Occipital lobe (tissue), 3 donors: ENCODE measurements at places on chromosomes 6 and 20. TPM values are rescaled to one million over a fixed set of nuclear protein-coding genes. Genes with fewer than 3 reads are reported as not detected.

Gene TAP2
- total RNA-seq: 3.9 TPM

Gene GJA10
- not detected for total RNA-seq

Gene KCNK5
- total RNA-seq: 0.16 TPM

Gene DUSP22
- total RNA-seq: 23.7 TPM

Gene PLTP
- 19.0 TPM for total RNA-seq

Gene CST4
- total RNA-seq: not detected

Gene GNMT
- not detected for total RNA-seq

Gene TOX2
- total RNA-seq: 0.31 TPM

Gene PAK5
- total RNA-seq: 55.7 TPM

Gene TPMT
- total RNA-seq: 7.8 TPM

Gene HLA-E
- 29.8 TPM for total RNA-seq

Gene SIGLEC1
- 0.16 TPM for total RNA-seq

Gene CDYL
- 32.8 TPM for total RNA-seq

Gene EYS
- 0.78 TPM for total RNA-seq

Gene MMP24
- 76.1 TPM for total RNA-seq

Gene DYNLT2
- total RNA-seq: 2.8 TPM

Gene GPR63
- 27.9 TPM for total RNA-seq

Gene CGA
- total RNA-seq: not detected

Gene SEMG1
- not detected for total RNA-seq

Gene IRAK1BP1
- total RNA-seq: 24.3 TPM

Gene GRM4
- 0.94 TPM for total RNA-seq

Gene PPP1R14C
- 61.3 TPM for total RNA-seq

Gene GRM1
- total RNA-seq: 22.3 TPM

Gene BANF2
- not detected for total RNA-seq

Gene CBFA2T2
- 24.3 TPM for total RNA-seq
